ENCODE measurements at places on chromosomes 5 and 9.

- DNase-seq = no peak
Observed at GRCh38 chr9:4237748-4238511, 61.9 kb downstream of the GLIS3 start.

DNA sequence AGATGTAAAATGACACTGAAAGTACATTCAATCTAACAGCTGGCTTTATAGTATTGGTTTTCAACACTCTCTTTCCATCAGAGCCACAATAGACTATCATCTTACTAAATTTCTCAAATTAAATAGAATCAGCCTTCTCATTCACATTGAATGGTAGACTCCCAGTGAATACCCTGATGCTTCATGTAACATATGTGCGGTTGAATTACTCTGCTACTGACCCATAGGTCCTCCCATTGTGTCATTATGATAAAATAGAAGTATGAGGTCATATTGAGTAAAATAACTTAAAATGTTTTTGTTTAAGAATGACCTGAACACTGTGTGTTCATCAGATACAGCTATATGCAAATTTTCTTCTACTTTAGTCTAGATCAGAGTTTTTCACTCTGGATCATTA is 75.9 kb upstream of the ADAMTSL1 start:
- DNase-seq = no peak

GRCh38 chr9:3261484-3261883 is 264.3 kb downstream of the RFX3 start:
- DNase-seq = no peak

DNA sequence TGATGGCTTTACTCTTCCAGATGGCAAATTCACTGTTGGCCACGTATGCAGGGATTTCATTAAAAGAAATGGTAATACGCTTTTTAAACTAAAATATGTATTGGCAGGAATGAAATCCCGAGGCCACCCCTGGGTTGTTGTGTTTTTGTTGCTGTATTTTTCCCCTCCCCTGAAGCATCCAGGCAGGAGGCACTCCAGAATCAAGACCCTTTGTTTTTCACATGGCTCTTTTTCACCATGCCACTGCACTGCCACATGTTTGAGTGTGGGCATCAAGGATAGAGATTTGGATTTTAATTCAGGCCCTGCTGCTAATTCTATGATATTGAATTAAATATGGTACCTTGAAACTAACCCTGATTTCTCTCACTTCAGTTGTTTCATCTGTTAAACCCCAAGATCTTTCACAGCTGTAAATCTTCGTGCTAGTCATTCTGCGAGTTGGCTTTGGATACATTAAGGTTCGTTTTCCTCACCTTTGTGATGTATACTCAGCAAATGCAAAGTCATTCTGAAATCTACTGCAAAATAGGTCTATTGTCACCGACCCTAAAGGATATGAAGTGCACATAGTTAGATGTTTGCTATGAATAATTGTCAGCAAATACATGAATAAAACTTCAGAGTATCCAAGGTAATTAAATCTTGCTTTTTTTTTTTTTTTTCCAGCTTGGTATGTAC is 533.4 kb downstream of the PTPRD start:
- DNase-seq = no peak

DNA sequence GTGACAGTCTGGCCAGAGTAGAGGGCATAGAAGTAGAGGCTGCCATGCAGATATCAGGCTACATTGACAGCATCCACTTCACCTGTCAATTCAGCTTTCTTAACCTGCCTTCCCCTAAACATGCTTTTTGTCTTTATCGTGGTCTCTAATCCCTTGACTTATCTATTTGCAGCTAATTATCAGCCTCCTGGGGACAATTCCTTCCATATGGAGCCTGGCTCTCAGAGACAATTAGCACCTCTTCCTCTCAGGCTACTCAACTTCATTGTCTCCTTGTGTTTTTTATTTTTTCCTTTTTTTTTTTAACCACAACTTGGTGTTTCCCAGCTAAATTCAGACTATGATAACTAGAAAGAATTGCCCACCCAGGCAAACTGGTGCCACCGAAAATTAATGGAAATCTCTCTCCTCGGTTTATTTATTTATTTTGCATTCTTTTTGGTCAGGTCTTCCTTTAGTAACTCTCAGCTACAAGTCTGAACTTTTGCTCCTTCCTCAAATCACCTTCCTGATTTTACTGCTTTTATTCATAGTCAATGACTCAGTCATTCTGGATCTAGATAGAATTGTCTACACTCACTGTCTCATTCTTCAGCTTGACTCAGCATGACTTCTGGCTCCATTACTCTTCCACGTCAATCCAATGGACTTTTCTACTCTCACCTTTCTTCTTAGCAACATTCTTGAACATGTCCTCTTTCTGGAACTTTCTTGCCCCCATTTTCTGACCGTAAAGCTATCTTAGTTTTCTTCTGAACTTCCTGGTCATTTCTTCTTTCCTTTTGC is 63.0 kb upstream of the BASP1 start:
- no peak for DNase-seq

- no peak for DNase-seq
Observed at GRCh38 chr5:103693517-103693916, 130.9 kb upstream of the NUDT12 start.

DNA sequence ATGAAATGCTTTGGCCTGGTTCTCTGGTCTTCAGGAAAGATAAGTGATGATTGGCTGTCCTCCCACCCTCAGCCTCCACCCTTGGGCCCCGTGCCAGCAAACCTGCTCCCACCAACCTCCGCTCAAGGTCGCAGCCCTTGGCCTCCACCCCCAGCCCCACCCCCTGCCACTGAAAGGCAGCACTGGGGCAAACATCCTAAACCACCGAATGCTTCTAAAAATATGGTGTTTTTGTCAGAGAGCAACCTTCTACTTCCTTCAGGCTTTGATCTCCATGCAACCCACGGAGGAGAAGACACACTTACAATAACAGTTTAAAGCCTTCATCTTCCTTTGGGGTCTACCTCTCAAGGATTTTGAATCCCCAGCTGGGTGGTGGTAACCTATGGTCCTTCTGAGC is 24.0 kb upstream of the TCF7 start:
- DNase-seq = no peak

GRCh38 chr5:77329664-77330430 is 119.4 kb downstream of the PDE8B start:
- DNase-seq = no peak

- no peak for DNase-seq
Observed at GRCh38 chr9:78565481-78565880, 268.6 kb downstream of the PSAT1 start.

DNA sequence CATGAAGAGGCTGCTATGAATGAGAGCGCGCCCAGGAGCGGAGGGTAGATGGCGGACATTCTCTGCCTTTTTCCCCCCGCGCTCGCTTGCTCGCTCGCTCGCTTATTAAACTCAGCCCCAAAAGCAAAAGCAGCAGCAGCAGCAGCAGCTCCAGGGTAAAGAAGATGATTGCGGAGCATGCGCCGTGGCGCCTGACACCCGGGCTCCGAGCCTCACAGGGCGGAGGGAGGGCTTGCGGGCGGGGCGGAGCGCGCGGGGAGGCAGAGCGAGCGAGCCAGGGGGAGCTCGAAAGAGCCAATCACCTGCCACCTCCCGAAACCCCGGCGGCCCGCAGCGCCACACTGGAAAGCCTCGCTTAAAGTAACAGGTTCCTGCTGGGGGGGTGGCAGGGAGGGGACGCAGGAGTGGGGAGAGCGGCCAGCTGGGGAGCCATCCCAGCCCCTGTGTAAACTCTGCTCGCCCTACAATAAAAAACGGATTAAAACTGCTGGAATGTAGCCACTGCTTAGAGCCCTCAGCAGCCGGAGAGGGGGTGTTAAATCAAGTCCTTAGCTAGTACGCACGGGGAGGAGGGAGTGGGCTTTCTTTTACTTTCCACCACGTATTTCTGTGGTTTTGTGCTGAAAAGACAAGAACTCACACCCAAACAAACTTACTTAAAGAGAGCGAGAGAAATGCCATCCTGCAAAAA is at the start of gene MLLT3:
Gene MLLT3, minus strand, starts transcription at position 170 of the 691 bp plus-strand sequence.
- peak; percentile 98 for DNase-seq

GRCh38 chr9:26013199-26013598 is 335.0 kb upstream of the TUSC1 start:
- DNase-seq = no peak

DNA sequence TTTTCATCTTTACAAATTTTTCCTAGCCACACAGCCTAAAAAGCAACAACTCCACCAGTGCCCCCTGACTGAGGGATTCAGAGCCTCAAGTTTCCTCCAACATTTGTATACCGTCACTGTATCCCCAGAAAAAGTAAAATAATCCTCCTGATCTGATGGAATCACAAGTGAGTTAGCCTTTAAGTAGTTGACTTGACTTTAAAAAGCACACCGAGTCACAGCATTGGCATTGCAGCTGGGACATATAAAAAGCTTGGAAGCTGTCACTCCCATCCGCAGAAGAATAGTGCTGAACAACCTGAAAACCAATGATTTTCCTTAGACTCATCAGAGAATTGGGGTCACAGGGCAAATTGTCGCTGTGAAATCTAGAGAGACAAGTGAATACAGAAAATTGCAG is 41.6 kb upstream of the FBN2 start:
- no peak for DNase-seq

DNA sequence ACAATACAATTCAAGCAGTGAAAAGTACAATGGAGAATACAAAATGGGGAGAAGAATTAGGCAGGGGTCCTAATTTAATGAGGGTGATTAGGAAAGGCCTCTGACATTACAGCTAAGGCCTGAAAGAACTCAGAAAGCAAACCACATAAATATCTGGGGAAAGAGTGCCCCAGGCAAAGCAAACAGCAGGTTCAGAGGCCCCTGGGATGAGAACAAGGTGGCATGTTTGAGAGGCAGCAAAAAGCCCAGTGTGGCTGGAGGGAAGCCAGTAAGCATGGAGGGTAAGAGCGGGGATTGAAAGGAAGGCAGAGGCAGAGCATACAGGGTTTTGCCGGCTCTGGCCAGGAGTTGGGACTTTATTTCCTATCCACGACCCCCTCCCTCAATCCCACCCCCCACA is 33.4 kb upstream of the VDAC1 start:
- no peak for DNase-seq

- DNase-seq = no peak
Observed at GRCh38 chr9:96391021-96391765, 7.7 kb upstream of the SLC35D2 start.

GRCh38 chr5:25488119-25488518 is 843.3 kb upstream of the CDH10 start:
- no peak for DNase-seq

- DNase-seq = no peak
Observed at GRCh38 chr5:141797425-141797824, 80.8 kb downstream of the PCDH1 start.

- DNase-seq = no peak
Observed at GRCh38 chr5:77777281-77777892, 1.2 kb upstream of the TBCA start.

GRCh38 chr5:175216991-175217390 is 227.0 kb downstream of the DRD1 start:
- DNase-seq = no peak

DNA sequence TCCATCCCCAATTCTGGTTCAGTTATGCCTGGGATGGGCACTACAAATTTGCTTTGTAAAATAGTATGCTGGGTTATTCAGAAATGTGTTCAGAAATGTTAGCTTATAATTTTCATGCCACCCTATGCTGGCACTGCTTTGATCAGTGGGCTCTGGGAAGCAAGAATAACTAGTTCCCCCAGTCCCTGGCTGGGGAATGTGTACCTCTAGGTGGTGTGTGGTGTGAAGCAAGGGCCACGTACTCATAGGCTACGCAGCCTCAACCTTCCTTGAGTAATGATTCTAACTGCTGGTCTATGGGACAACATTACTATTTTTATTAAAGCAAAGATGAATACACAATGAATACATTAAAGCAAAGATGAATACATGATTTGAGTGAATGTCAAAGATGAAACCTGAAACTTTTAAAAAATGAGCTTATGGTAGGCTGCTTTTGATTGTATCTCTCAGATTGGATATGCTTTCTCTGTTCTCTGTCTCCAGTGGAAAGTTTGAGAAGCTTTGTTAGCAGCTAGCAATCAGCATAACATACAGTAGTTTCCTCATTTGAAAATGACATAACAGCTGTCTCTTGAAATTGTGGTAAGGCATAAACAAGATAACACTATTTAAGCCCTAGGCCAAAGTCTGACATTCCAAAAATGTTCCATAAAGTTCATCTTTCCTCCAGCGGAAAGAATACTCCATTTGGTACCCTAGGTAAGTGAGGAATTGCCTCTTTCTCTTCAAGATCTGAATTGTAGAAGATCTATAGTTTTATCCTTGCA is 174.7 kb upstream of the NFIB start:
- DNase-seq = no peak

- no peak for DNase-seq
Observed at GRCh38 chr9:88056876-88057275, 81.4 kb downstream of the SPATA31C2 start.

DNA sequence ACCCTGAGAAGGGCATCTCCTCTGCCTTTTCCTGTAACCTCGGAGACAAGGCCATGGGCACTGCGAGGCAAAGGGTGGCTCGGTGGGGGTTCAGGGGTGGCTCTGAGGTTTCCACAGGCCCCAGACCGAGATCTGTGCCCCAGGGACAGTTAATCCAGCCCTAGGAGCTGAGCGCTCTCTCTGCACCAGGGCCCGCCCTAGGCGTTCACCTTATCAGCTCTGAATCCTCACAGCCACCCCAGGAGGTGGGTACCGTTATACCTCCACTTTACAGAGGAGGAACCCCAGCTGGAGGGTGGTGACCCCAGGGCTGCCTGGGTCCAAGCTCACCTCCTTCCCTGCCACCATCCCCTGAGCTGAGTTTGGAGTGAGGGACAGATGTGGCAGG is 2.3 kb upstream of the ENG start:
- DNase-seq = no peak

DNA sequence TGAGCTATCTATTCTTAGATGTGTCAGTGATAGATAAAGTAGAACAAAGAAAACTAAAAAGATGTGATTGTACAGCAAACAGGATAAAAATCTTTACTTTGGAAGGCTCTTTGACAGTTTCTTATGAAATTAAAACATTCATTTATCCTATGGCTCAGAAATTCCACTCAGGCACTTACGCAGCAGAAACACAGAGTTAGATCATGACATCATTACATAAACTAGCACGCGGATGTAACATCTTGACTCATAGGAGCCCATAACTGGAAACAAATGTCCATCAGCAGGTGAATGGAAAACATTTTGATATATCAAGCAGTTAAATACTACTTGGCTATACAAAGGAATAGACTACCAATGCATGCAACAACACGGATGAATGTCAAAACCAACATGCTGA is 45.3 kb downstream of the ICE1 start:
- DNase-seq = no peak

DNA sequence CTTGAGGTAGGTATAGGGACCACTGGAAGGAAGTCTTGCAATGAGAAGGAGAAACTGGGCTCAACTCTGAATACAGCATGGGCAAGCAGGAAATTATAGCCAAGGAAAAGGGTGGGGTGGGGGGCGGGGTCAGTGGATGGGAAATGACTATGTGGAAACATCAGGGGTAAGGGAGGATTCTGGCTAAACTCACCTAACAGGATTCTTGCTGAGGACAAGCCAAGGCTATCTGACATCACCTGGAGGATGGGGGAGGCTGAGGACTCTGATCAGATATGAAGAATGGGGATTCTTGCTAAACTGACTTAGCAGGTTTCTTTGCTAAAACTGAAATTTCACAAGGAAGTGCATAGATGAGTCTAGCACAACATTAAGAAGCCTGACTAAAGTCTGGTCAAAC is 40.8 kb downstream of the CTSL start:
- DNase-seq = no peak

GRCh38 chr5:124923131-124923530 is 176.7 kb upstream of the ZNF608 start:
- DNase-seq = no peak

GRCh38 chr5:89016741-89017303 is 133.8 kb upstream of the MEF2C start:
- no peak for DNase-seq
